ENCODE measurements at places on chromosomes 12 and 14.

GRCh38 chr12:65156366-65156841, 13.0 kb upstream of the LEMD3 start:
- no peak for DNase-seq

GRCh38 chr12:119012179-119012578, 30.8 kb downstream of the SRRM4 start:
- no peak for DNase-seq

DNA sequence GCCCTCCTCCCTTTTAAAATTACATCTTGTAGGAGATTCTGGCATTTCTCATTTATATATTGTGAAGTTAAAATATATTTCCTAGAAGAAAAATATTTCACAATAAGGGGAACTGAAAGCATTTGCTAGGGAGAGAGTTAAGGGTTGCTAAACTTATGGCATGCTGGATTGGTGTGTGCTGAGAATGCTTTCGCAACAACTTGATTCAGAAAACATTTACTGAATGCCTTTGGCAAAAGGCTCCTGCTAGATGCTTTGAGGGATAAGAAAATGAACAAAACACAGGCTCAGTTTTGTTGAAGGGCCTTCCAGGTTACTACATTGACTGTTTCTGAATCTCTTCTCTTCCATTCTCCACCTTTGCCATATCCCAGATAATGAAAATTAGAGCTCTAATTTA, 67.5 kb downstream of the DIP2B start:
- DNase-seq: peak; percentile 36

DNA sequence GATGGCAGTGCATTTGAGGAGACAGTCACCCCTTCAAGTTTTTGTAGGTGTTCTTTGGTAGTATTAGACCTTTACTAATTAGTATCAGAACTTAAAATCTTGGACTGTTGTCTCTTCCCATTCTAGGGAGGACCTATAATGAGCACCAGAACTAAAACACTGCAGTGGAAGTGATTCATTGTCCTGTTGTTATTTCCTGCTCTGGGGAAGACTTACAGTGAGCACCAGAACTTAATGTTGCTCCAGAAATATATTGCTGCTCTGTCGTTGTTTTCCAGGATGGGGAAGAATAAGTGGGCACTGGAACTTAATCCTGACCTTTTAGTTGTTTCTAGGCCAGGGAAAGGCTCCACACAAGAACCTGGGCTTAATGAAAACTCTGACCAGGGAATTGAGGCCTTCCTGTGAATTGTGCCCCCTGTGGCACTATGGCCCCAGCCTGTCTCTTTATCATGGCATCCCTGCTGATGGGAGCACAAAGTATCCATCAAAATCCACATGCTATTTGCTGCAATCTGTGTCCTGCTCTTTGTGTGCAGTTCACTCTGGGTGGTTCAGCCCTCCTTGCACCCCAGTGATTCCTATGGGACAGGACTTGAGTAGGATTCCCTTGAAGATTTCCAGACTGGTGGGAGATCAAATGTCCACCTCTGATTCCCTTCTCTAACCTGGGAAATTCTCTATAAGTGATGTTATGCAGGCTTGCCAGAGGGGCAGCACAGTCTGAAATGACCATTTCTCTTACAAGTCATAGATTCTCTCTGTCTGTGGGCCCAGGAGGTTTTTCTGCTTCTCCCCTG, 175.8 kb downstream of the PAWR start:
- DNase-seq: peak; percentile 12

DNA sequence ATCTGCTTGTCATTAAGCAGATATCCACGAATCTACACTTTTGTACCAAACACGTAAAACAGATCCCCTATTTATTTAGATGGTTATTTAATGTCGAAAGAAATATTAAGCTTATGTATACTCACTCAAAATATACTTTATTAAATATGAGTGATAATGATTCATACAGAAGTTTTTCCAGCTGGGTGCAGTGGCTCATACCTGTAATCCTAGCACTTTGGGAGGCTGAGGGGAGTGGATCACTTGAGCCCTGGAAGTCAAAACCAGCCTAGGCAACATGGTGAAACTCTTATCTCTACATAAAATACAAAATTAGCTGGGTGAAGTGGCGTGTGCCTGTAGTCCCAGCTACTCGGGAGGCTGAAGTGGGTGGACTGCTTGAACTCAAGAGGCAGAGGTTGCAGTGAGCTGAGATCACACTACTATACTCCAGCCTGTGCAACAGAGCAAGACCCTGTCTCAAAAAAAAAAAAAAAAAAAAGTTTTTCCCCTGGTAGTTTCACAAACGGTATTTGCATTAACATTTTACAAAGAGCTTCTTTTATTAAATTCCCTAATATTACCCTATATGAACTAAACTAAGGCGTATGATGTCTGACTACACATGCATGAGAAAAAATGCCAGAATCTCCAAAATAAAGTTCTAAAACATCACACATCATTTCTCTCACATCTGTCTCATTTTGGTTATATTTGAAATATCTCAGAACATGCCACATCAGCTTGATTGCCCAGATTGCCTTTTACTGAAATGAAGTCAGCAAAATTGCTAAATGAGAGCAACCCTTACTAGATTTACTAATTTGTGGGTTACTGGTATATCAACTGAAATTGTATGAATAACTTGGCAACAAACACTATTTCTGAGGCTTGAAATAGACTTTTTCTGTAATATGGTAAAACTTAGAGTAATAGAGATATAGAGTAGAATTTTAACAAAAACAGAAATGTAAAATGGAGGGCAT, 74.9 kb downstream of the PAWR start:
- DNase-seq: no peak

DNA sequence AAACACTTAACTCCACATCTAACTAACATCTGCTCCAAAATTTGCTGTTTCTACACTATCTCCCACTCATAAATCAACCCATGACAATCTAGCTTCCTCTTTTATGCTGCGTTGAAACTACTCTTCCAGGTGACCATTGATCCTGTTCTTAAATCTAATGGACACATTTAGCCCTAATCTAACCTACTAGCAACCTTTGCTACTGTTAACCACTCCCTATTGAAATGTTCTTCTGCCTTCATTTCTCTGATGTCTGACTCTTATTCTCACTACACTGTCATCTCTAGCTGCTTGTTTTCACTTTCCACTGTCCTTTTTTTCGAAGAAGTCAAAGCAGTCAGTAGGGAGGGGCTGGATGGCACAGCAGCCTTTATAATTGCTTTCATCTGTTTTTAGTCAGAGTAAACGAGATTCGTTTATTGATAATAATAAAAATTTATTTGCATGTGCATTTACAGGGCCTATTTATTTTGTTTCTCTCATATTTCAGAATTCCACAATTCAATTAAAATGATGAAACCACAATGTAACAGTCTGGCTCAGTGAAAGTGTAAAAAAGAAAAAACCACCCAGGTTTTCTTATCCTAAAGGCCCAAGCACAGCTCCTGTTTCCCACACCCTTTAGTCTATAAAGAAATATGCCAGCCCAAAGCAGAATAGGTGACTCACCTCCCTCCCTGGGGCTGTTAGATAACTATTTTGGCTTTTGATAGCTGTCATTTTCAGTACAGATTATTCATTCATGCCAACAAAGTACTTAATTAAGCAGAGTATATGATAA, 44.9 kb downstream of the ATP2B1 start:
- DNase-seq: no peak

DNA sequence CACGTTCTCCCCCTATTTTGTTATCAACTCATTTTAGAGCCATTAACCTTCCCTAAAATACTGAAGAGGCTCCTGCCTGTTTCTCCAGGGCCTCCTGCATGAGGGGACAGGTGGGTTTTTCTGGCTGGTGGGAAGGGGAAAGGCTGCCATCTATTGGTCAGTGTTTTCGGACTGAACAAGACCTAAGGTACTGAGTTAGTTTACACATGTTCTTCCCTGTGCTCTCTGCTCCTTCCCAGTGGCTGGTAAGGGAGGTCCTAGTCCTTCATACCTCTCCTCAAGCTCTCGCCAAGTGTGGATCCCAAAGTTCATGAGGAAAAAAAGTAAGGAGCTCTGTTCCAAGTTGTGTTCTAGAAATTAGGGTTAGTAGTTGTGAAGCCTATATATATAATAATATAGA, 357.5 kb downstream of the FSCB start:
- DNase-seq: peak; percentile 29

- no peak for DNase-seq
Measured at GRCh38 chr12:105861227-105861626, 277.5 kb downstream of the NUAK1 start.

DNA sequence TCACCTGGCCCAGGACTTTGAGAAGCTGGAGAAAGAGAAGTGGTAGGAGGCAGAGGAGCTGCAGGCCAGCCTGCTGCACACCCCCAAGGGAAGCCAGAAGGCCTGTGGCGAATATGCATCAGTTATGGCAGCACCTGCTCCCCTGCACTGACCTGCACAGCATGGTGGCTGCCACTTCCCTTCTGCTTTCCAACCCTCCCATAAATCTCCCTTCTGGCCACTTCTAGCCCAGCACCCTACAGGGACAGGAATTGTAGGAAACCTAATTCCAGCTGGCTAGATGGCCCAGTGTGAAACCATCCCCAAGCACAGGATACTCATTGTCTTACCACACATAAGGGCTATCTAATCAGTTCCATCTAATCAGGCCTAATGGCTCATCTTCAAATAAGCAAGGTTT, 136.3 kb downstream of the TBX3 start:
- DNase-seq: no peak

GRCh38 chr14:94836849-94837248, 66.9 kb upstream of the GSC start:
- no peak for DNase-seq

DNA sequence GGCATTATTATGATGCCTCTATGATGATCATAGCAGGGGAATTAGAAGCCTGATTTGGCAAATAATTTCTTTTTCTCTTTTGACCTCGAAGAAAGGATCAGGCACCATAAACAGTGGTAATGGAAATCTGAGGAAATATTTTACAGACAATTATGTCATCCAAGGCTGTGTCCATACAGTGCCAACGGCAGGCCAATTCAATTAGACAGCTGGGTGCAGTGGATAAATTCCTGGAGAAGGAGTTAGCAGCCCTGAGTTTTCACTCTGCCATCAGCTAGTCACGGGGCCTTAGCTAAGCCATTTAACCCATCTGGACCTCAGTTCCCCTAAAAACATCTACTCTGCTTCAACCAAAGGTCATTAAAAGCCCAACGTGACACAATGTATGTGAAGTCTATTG, 4.1 kb downstream of the TPH2 start:
- no peak for DNase-seq

GRCh38 chr14:35335388-35336092, 43.4 kb downstream of the PSMA6 start:
- no peak for DNase-seq

GRCh38 chr14:52125885-52126284, 57.0 kb upstream of the NID2 start:
- DNase-seq: no peak

DNA sequence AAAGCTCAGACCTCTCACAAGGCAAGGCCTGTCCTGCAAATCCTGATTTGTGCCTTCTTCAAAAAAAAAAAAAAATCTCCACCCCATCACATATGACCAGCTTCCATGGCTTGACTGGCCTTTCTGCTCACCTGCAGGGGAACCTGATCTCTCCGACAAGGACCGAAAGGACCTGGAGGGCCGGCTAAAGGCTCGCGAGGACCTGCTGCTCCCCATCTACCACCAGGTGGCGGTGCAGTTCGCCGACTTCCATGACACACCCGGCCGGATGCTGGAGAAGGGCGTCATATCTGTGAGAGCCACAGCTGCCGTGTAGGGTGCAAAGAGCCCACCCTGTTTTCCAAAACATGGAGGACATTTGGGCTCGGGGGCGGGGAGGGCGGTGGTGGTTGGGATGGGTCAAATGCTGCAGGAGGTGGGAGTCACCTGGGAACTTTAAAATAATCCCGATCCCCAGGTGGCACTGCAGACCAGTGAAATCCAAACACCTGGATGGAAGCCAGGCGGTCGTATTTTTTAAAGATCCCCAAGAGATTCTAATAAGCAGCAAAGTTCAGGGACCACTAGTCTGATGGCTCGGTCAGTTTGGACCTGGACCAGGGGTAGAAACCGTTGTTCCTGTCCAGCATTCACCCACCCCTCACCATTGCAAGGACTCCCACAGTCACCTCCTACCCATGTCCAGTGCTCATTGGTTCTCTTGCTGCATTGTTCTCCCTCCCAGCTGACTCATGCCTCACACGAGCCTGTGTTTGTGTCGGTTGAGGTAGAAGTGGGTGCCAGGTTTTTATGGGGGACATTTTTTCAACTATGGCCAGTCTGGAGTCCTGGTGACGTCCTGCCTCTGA, 44.8 kb downstream of the FOXN4 start:
- peak; percentile 76 for DNase-seq

DNA sequence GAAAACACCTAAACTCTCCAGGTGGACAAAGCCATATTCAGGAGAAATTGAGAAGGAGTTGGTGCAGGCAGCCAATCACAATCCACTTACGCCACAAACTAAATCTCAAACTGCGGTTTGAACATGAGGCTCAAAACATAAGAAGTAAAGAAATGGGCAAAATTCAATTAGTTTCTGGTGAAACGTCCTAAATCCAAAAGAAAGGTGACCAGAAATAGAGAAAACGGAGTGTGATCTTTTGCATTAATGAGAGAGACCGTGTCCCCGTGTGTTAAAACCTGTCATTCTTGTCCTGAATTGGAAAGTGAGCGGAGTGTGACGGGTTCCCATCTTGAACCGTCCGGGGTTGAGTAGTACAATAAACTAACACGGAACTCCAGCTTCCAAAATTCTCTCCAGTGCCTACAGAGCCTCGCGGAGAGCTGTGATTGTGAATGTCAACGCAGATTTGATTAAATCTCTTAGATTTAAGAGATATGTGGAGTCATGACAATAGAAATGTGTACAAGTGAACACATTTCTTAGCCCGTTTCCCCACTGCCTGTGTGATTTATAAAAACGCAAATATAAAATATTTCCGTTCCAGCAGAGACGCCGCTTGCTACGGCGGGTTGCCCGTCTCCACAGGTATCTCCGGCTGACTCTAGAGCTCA, 595 bp upstream of the METAP2 start:
- peak; percentile 72 for DNase-seq

DNA sequence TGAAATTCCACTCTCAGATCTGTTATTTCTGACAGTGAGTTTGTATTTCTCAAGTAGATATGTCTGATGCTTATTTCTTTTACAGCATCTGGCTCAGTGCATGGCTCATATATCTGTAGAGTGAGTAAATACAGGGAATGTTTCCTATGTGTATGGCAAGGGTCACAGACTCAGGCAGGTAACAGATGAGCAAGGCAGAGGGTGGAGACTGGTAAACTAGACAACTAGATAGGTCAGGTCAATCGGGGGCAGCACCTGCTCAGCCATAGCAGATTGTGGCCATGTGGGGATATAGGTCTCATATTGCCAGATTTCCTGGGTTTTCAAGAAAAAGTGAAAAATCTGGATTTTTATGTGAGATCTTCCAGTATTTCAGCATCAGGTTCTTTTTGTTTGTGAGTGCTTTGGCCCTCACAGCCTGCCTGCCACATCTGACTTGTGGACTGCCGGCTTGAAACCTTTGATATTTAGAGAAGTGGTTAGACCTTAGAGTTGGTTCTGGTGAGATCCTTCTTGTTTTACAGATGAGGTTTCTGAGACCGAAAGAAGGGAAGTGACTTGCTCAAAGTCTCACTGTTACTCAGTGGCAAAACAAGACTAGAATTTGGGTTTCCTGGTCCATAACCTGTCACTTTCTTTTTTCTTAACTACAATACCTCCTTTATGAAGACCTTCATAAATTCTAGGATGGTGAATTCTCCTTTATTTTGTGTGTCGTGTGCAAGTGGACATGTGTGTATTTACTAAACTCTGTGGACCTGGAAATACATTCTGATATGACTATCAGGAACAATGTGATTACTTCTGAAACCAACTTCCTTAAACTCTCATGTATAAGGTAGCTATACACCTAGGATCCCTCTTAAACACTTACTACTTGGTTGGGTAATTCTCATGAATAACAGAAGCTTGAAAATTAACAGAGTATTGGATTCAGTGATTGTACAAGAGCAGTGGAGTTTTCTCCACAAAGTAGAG, 34.4 kb downstream of the PROX2 start:
- no peak for DNase-seq

- DNase-seq: peak; percentile 85
Measured at GRCh38 chr14:80055667-80056496, 155.4 kb downstream of the DIO2 start.

Data from cerebellar cortex (tissue), 1 donor.